ENCODE measurements at places on chromosomes 5 and 9.

- DNase-seq, result no peak
Measured at GRCh38 chr9:2798423-2798822, 45.5 kb downstream of the PUM3 start.

- peak; percentile 34 for DNase-seq
Measured at GRCh38 chr5:61330341-61330844, 1.7 kb upstream of the ZSWIM6 start.

GRCh38 chr5:134227259-134227658 is 1.4 kb upstream of the PPP2CA start:
- no peak for DNase-seq

DNA sequence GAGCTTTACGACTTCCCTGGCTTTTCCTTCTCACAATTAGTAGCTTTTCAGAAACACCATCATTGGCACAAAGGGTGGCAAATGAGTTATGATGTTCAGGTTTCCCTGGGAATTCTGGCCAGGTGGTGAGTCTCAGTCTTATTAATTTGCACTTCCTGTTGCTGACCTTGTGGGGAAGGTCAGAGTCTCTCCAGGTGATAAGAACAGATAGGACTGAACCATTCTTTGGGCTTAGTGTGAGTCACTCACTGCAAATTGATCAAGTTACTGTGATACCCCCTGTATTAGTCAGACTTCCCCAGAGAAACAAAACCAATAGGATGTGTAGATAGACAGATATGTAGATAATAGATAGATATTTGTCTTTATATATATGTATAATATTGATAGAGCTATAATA is 53.8 kb upstream of the RANBP3L start:
- no peak for DNase-seq

DNA sequence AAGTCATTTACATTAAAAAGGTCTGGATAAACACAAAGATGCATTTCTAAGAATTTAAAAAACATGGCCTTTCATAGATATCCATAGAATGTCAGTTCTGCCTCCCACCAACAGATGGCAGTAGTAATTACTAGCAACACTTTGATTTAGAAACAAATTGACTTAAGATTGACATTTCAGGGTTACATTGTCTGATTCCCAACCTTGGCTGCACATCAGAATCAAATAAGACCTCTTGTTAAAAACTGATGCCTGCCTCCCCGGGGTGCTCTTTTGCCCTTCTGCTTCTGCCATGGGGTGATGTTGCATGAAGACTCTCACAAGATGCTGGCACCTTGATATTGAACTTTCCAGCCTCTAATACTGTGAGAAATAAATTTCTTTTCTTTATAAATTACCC is 146.2 kb upstream of the GPR151 start:
- peak; percentile 64 for DNase-seq

DNA sequence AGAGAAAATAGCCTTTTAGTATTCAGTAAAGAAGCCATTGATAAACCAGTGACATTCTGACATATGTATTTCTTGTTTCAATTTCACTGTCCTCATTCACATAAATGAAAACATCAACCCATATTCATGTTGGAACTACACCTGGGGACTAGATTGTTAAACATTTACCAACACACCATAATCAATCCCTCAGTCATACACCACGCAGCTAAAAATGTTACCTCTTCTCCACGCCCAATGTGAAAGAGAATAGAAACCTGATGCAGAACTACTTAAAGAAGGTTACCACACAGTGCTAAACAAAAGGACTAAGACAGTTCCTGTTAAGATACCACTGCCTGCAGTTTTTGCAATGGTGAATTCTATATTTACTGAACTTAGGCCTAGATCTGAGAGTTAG is 518.9 kb downstream of the PRELID2 start:
- no peak for DNase-seq

GRCh38 chr9:131943351-131943841 is 136.3 kb downstream of the MED27 start:
- no peak for DNase-seq

- no peak for DNase-seq
Measured at GRCh38 chr5:87141544-87141943, 126.1 kb upstream of the RASA1 start.

DNA sequence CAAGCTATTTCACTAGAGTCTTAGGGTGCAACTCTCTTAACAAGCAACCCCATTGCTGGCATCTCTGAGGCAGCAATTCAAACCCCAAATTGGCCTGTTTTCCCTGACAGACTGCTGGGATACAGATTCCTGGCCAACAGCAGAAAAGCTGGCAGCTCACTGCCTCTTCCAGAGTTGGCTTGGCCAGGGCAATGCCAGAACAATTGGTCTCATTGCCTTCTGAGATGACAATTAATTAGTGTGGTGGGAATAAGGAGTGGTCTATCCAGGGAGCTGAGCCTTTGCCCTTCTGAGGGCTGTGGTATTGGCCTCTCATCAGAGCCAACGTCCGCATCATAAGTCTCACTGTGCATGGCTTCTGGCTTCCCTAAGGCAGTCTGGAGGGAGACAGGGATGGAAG is 183.2 kb downstream of the GNAQ start:
- no peak for DNase-seq

GRCh38 chr5:14506661-14507060 is 74.9 kb upstream of the OTULINL start:
- DNase-seq, result no peak

GRCh38 chr5:147701468-147701867 is 81.1 kb downstream of the JAKMIP2 start:
- DNase-seq, result no peak

GRCh38 chr5:136689552-136689951 is 324.2 kb upstream of the TRPC7 start:
- no peak for DNase-seq

DNA sequence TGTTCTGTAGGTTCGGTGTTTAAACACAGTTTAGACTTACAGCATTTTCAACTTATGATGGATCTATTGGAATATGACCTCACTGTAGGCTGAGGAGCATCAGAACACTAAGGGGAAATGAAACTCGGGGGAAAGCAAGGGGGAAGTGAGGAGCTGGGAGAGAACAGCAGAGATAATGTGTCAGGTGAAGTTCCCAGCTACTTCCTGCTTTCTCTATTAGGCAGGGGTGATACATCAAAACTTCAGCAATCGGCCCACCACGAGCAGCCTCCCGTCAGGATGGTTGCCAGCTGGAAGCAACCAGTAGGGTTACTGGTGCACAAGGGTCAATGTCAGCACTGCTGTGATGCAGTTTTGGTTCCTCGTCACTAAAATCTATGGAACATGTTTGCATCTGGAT is 34.3 kb downstream of the FAT2 start:
- DNase-seq, result peak; percentile 2

DNA sequence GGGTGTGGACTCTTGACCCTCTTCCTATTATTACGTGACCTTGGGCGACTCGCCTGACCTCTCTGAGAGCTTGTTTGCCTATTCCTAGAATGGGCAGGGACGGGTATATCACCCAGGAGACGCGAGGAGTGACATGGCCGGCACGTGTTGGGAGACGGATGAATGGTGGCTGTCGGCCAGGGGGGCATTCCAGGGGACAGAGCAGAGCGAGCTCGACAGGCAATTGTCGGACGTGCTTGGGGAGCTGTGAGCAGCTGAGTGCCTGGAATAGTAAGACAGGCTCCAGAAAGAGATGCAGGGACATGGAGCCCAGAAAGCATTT is 29.3 kb upstream of the UNC5A start:
- no peak for DNase-seq

GRCh38 chr5:16411235-16411634 is 54.4 kb downstream of the ZNF622 start:
- DNase-seq, result no peak

DNA sequence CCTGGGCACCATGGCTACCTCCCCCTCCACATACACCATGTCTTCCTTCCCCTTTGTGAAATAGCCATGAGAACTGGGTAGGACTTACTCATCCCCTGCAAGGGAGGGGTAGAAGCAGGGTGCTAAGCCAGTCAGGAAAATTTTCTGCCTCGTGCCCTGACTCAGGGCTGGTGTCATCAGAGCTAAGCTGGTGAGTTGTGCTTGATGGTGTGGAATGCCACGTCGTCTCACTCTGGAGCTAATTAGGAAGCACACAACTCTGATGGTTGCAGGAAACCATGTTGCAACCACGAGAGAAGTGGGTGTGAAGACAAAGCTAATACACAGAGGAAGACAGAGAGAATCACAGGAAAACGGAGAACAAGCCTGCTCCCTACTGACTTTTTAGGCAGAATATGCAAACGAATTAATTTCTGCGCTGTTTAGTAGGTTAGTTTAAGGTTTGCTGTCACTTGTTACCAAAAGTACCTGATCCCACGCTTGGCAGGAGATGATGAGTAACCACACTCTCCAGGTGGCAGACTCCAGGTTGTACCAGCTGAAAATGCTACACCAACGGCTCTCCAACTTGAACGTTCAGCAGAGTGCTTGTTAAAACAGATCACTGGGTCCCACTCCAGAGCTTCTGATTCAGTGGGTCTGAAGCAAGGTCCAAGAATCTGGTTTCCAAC is 54.5 kb downstream of the STK10 start:
- DNase-seq, result peak; percentile 37

DNA sequence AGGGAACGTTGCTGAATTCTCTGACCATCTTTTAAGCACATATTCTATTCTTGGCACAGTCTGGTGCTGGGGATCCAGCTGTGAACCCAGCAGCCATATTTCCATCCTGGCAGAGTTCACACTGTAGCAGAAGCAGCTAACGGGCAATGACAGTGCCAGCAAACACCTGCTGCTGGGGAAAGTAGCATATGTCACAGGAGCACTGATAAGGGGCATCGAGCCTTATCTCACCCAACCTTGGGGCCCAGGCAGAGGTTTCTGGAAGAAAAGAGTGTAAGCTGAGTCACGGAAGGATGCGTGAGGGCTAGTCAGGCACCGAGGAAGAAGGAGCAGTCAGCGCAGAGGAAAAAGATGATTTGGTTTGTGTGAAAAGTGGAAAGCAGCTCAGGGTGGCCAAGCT is 1.1 kb downstream of the NDOR1 start:
- no peak for DNase-seq

GRCh38 chr5:135669416-135669815 is 90.6 kb upstream of the CXCL14 start:
- no peak for DNase-seq

GRCh38 chr5:129082225-129083136 is 12.1 kb upstream of the ISOC1 start:
- no peak for DNase-seq

- DNase-seq, result no peak
Measured at GRCh38 chr5:149414405-149415065, 35.4 kb upstream of the IL17B start.

- no peak for DNase-seq
Measured at GRCh38 chr5:17147617-17148016, 69.8 kb upstream of the BASP1 start.

- DNase-seq, result no peak
Measured at GRCh38 chr9:88233091-88233490, 94.8 kb upstream of the SPATA31C2 start.

DNA sequence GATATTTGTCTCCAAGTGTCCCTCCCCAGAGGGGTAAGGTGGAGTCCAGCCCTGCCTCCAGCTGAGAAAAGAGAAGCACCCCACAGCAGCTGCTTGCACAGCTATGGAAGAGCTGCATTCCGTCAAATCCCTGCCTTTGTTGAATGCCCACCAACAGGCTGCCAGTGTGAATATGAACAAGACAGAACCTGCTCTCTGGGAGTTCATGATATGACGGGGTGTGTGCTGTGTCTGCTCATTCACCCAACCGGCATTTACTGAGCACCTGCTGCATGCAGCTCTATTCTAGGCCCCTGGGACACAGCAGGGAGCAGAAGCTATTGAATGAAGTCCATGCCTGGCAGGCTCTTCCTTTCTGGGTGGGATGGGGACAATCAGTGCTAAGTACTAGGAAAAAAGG is 238.8 kb downstream of the GADD45G start:
- no peak for DNase-seq

DNA sequence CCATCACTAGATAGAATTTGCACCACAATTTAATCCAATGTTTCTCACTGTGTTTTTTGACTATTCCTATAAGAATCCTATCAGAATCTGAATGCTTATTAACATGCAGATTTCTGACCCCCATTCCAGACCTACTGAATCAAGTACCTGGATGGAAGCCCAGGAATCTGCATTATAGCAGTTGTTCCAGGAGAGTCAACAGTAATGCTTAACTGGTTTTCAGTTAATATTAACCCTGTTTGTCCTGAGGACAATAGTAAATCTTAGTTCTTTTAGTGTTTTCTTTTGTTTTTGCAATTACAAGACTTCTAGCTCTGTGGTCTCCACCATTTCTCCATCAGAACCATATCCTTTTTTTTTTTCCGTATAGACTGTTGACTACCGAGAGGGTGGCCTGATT is 168.2 kb downstream of the SREK1 start:
- no peak for DNase-seq

DNA sequence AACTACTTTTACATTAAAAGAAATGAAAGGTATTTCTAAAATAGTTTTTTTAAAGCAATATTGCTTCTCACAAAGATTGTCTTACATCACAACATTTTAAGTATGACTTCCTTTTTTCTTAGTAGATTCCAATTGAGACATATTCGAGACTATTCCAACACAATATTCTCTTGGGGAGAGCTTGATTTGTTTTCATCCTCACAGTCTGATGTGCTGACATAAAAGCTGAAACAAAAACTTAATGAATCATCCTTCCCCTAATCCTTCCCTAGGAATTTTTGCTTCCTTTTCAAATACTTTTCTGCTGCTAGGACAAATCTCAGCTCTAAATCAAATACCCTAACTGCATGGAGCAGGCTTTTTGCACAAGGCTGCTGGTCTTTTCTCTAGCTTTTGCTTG is 245.8 kb upstream of the MAP3K1 start:
- DNase-seq, result no peak
